ENCODE measurements at places on chromosomes 6 and 20.

DNA sequence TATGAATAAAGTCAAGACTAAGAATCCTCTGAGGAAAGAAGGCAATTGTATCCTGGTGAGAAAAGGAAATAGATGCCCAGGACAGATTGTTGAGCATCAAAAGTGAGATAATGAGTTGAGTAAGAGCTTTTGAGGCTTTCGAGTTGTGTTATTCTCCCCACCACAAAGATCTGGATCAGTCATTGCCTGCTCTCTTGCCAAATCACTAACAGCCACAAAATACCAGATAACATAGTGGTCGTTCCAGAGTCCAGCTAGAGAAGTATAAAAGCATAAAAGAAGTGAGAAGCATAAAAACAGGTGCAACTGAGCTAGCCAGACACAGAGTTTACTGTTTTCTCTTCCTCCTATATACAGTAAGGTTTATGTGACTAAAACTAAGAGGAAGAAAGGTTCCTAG lies 4.9 kb downstream of the SPINT4 start:
- no peak for DNase-seq

DNA sequence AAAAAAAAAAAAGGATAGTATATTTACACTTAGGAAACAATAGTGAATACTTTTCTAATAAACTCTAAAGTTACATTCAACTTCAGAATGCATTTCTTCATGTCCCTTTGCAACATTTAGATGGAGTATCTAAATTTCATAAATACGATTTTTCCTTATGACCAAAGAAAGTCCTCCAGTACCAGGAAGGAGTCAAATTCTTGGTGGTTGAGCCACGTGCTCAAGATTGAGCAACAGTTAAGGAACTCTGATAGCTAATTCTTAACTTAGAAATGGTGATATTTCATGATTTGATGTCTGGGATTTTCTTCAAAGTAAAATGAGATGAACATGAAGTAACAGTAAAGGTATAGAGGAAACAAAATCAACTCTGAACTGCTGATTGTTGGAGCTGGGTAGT lies 92.7 kb downstream of the SASH1 start:
- DNase-seq: no peak

DNA sequence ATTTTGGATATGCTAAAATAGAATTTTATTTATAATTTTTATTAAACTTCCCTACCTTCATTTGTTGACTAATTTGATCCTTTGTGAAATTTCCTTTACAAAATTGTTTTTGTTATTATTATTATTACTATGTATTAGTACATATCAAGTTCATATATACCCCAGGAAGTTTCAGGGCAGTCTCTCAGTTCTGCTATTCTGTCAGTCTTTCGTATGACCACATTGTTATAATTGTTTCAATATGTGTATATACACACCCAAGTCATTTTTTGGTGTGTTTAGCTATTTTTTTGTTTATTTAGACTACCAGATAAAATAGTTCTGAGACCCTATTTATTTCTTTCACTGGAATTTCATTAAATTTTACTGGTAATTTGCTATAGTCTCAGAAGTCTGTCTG lies 72.1 kb downstream of the NKAIN2 start:
- DNase-seq: no peak

- DNase-seq: no peak
Observed at GRCh38 chr20:33172781-33173180, 4.8 kb downstream of the BPIFA2 start.

DNA sequence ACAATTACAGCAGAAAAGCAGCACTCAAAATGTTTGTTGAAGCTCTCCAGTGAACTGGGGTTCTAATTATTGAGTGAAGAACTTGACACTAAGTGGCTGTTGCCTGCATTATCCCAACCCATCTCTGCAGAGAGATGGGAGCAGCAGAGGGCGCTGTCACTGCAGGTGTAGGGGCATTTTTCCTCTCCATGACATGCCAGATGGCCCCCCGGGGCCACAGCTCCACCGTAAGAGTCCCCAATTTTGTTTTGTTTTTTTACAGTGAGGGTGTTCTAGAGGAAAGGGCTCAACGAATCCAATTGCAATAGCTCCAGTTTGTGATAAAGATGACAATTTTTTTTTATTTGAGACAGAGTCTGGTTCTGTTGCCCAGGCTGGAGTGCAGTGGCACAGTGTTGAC lies 1.9 kb upstream of the FUCA2 start:
- DNase-seq: no peak

- no peak for DNase-seq
Observed at GRCh38 chr6:142055219-142055618, 77.5 kb upstream of the GJE1 start.

- DNase-seq: no peak
Observed at GRCh38 chr6:41200901-41201763, at the start of gene TREML2. TSS of gene TREML2 (minus strand) at chr6:41201149. CDS start at chr6:41201008, 141 bp downstream.

- DNase-seq: no peak
Observed at GRCh38 chr6:126812651-126813050, 305.8 kb upstream of the RSPO3 start.

- no peak for DNase-seq
Observed at GRCh38 chr6:135906542-135906941, 55.0 kb downstream of the PDE7B start.

GRCh38 chr6:166809721-166810120 lies 146.6 kb downstream of the RNASET2 start:
- DNase-seq: no peak

DNA sequence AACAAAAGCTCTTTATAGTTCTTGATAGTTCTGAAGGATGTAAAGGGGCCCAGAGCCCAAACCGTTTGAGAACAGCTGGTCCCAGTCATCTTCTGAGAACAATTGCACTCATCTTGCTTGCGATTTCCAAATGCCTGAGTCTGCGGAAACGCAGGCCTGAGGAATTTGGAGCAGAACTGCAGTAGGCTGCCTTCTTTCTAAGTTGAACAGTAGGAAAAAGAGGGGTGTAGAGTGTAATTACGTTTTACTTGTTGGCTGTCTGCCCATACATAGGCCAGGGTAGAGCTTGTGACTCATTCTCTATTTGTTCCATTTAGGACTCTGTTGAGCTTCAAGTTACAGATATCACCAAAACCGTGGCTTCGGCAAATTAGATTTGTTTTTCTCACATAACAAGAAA lies 42.0 kb upstream of the KIF16B start:
- DNase-seq: no peak

DNA sequence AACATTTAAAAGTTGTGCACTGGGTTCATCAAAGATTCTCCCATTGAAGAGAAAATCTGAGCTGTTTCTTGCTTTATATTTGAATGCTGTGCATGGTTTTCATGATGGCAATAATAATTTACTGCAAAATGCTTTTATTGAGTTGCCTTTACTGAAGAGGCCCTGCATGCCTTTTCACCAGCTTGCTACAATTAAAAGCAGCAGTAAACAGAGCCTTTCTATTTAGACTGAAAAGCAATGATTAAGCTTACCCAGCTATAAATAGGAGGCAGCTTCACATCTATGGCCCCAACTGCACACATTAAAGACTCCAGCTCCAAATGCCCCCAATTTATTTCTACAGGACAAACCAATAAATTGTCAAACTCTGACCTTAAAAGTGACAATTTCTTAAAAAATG lies 70.3 kb downstream of the ANKEF1 start:
- no peak for DNase-seq

DNA sequence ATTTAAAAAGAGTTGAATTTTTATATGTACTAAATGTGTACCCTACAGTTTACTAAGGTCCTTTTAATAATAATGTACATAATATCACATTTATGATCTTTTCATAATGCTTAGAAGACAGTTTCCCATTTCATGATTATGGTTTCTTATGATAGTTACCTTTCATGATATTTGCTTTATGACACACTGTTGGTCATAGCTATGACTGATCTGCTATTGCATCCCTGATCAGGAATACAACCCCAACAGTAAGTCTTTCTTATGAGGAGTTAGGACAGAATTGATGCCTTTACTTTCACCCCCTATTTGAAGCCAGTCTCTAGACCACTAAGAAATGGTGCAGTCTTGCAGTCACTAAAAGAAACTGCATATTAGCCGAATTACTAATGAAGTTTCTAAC lies 31.0 kb downstream of the LCA5 start:
- DNase-seq: no peak

DNA sequence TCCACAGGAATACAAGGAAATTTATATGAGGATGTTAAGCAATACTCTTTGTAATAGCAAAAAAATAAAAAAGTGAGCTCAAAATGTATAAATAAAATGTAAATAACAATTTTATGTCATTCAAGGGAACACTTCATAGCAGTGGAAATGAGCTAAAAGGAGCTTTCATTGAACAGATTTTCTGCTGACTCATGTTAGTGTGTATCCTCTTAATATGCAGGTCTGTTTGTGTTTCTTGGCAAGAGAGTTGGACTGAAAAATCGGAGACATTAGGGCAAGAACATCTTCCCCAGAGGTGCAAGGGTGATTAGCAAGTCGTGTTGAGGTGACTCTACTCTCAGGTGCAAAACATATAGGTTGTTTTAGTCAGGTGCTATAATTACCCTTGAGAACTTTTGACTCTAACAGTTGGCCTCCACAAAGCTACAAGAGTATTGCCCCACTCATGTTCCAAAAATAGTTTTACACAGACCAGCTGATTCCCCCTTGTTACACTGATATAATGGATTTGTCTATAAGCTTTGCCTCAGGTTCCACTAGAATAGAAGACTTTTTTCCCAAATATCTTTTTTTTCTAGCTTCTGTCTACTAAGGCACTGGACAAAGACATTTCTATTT lies 702.9 kb downstream of the TENT5A start:
- no peak for DNase-seq

DNA sequence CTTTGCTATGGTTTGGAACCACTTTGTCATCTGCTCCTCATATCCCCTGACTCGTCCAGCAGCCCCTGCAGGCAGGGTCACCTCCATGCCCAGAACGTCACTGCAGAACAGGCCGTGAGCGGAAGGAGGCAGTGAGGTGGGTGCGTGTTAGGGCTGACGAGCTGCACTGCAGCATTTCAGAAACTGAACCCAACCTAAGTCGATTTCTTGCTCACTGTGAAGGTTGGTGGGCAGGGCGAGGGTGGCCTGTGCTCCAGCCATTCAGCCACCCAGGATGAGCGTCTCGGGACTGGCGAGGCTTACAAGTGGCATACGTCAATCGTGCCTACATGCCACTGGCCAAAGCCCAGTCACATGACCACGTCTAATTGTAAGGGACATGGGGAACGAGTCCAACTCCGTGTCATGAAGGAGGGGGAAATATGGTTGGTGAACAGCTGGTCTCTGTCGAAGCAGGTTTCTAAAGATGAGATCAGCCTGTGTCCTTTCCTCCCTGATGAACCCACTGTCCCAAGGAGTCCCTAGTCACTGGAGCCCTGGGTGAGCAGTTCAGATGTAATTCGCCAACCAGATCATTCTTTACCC lies 289.1 kb downstream of the TAF4 start:
- no peak for DNase-seq

- no peak for DNase-seq
Observed at GRCh38 chr6:109393886-109394281, 11.6 kb upstream of the CD164 start.

GRCh38 chr6:107360476-107360875 lies 98.9 kb downstream of the PDSS2 start:
- no peak for DNase-seq

GRCh38 chr20:50224531-50225255 lies 34.1 kb downstream of the CEBPB start:
- DNase-seq: no peak

DNA sequence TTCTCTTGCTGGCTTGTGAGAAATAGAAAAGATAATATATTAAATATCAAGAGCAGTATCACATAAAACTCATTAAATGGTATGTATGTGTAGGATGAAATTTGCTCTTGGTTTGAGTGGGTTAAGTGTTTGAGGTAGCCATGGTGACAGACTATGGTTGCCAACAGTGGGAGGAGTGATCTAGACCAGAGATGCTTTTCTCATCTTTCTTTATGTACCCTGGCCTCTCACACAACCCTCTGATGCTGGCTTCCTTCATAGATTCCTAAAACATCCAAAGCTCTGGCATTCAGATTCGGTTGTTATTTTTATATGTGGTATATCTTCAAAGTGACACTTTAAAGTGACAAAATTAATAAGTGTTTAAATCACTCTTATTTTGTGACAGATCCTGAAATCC lies 9.0 kb upstream of the MLIP start:
- DNase-seq: no peak

DNA sequence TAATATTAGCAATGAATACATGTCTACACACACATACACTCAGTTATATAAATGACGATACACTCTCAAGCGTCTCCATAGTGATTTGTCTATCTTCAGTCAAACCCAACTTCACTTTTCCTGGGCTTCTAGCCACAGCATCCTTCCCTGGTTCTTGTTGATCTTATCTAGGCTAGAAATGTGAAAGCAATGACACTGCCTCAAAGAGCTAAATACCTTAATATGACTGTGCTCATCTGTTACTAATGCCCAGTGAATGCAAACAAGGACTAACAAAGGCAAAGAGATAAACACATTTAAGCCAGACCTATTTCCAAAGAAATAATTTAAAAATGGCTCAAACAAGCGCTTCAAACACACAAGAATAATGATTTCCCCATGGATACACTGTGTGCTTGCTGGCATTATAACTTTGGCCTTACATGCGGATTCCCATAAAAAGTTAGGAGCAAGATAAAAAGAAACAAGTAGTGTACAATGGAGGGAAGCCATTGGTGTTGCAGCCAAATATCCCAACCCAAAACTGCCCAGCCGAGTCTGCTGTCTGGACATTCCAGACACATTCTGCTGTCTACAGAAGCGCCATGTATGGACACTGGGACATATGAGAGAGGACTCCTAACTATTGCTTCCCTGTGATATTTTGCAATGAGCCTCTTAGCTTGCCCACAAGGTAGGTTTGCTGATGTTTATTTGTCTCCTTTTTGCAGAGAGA lies 19.5 kb upstream of the DAAM2 start:
- DNase-seq: no peak

All from activated naive CD4-positive, alpha-beta T cell (primary cell).